Stimulated activated CD8-positive, alpha-beta memory T cell treated with anti-CD3 and anti-CD28 coated beads, Interleukin-4, amount 100 ng/mL, for 1 hour (primary cell): ENCODE measurements at places on chromosomes 13 and 19.

GRCh38 chr13:23462815-23463559 is 29.5 kb upstream of the SACS start:
- DNase-seq = no peak

DNA sequence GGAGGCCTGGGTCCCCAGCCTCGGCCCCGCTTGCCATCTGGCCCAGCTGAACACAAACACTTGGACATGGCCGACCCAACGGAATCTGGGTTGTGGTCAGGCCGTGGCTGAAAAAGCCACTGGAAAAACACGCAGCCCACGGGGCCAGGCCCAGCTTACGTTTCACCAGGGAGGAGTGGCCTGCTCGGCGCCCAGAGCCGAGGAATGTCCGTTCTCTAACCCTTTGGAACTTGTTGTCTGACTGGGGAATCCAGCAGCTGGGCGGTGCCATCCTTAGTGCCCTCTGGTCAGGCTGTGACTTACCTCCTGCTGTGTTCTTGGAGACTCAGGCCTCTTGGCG is 13.8 kb downstream of the CILP2 start:
- no peak for DNase-seq

DNA sequence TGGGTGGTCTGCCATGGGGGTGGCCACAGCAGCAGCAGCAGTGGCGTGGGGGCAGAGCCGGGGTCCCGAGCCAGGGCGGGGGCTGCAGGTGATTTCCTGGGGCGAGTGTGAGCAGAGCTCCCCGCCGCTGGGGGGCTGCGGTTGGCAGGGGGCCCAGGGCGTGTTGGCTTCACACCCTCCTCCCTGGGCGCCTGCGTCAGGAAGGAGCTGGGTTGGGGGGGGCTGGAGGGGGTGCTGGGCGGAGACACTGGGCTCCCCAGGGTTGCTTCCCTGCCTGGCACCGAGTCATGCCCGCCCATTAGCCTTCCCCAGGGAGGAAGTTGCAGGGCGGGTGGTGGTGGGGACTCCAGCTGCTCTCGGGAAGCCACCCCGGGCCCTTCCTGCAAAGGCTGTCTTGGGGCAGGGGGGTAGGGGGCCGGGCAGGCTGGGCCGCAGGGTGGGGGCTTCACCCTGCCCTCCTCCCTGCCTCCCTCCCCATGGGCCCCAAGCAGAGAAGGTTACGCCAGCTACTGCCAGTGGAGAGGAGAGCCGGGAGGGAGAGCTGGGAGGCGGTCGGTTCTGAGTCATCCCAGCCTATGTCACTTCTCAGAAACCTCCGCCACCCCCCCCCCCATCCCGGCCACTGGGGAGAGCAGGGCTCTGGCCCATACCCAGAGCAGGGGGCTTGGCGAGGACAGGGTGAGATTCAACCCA is 4.6 kb downstream of the MIDN start:
- no peak for DNase-seq

DNA sequence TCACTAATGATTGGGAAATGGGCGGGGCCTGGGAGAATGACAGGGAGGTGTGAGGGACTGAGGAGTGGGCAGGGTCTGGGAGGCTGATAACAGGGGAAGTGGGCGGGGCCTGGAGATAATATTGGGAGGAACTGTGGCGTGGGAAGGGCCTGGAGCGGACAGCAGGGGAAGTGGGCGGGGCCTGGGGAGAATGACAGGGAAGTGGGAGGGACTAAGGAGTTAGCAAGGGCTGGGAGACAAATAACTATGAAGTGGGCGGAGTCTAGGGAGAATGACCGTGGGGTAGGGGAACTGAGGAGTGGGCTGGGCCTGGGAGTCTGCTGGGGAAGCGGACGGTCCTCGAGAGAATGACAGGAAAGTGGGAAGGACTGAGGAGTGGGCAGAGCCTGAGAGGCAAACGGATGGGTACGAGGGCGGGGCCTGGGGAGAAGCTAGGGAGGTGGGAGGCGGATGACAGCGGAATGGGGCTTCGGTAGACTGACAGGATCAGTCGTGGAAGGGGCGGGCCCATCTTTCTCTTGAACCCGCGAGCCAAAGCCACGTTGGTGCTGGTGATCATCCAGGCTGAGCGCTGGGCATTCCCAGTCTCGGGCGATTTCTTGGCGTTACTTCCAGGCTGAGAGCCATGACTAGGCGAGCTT is 14.0 kb upstream of the TUBB4A start:
- no peak for DNase-seq

- no peak for DNase-seq
These were observed 22.1 kb downstream of the ARID3A start for GRCh38 chr19:947707-948539.

- no peak for DNase-seq
These were observed at the start of gene SACS for GRCh38 chr13:23433171-23434153. Gene SACS (minus strand): TSS chr13:23433702. CDS start chr13:23411239, 22,463 bp downstream.

DNA sequence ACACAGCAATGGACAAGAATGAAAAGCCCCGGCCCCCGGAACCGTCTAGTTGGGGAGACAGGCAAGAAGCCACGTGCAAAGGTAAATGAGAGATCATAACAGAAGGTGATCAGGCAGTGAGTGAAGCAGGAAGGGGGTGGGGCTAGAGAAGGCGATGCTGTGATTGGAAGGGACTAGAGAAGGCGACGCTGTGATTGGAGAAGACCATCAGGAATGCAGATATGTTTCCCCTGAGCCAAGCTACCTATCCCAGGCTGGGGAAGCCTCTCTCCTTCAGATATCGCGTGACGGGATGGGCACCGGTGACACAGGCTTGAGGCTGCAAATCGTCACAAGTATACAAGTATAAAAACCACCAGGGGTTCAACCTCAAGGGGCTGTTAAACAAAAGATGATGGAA is 21.8 kb downstream of the DCAF15 start:
- DNase-seq = no peak

DNA sequence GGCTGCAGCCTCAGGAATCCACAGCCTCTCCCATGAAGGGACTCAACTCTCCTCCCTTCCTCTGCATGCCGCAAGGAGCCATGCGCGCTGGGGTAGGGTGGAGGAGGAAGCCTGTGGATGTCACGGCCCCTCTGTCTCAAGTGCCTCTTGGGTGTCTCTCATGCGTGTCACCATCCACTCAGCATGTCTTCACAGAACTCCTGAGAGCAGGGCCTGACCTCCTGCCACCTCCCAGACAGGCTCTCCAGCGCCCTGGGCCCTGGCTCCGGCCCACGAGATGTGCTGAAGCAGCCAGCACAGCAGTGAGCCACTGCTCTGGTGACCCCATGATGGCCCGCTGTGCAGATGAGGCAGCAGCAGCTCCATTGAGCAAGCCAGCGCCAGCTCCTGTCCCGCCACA is 25.9 kb upstream of the SPACA7 start:
- DNase-seq = no peak

GRCh38 chr19:51251468-51251820 is 564 bp downstream of the SIGLECL1 start:
- no peak for DNase-seq
